GM20000 (cell line): ENCODE measurements at places on chromosomes 5 and 9.

GRCh38 chr5:165786073-165786472, 2280.7 kb downstream of the MAT2B start:
- no peak for DNase-seq

GRCh38 chr9:90029996-90030395, 425.2 kb downstream of the GADD45G start:
- DNase-seq: no peak

DNA sequence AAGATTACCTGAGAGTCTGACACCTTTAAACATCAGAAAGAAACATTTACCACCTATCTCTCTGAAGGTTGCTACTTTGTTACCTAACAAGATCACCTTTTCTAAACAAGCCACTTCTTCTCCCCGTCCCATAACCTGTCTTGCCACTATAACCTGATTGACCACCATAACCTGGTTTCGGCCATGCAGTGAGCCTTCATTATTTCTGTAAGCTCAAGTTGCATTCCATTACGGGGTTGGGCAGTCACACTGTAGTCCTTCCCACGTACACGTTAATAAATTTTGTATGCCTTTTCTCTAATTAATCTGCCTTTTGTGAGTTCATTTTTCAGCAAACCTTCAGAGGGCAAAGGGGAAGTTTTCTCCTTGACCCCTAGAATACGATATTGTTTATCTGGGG, 28.0 kb upstream of the CCNG1 start:
- no peak for DNase-seq

DNA sequence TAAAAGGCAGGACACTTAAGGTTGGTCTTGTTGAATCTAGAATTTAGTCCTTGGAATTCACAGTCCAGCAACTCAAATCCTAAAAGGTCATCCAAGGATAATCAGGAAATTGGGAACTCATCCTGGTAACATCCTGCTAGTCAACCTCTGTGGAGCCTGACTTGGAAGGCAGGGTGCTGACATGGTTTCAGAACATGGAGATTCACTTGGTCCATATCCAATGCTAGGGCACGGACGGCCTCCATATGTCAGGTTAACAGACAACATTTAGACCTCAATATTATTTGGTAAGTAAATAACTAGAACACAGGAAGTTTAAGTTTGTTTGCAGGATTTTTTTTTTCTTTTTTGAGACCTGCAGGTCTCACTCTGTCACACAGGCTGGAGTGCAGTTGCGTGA, 783 bp upstream of the DNAH5 start:
- no peak for DNase-seq

- DNase-seq: no peak
Measured at GRCh38 chr9:115415450-115415849, 297.5 kb upstream of the TNC start.

- no peak for DNase-seq
Measured at GRCh38 chr5:130868186-130868840, 296.7 kb downstream of the HINT1 start.

GRCh38 chr9:123998970-123999621, 12.5 kb upstream of the LHX2 start:
- peak; percentile 55 for DNase-seq

DNA sequence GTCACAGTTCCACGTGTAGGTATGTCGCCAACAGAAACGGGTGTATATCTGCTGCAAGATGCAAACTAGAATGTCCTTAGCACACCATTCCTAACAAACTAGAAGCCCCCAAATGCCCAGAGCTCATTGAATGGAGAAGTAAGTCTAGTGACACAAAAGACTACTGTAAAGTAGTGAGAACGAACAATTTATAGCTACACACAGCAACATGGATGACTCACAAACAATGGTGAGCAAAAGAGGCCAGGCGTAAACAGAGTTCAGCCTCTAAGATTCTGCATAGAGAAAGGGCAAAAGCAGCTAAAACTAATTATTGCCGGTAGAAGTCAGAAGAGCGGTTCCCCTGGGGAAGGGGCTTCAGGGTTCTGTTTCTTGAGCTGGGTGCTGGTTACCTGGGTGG, 74.7 kb downstream of the AMBP start:
- DNase-seq: no peak

DNA sequence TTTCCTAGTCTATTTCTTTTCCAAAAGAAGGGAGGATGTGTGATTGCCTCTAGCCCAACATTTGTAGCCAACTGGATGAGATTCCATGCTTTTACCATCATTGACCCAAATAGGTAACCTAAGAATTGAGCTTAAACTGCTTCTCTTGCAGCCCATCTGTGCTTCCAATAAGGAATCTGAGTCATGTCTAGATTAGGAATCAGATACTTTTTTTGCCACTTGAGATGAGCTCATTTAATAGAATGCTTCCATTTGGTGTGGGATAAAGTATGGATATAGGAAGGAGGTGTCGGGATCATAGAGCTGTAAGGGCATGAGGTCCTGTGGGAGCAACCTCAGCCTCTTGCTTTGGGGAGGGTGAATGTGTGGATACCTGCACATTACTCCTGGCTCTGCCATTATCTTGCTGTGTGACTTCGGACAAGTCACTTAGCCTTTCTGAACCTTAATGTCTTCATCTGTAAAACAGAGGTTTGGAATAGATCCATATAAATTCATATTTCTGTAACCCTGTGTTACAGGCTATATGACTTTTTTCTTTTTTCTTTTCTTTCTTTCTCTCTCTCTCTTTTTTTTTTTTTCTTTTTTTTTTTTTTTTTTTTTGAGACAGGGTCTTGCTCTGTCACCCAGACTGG, 56.2 kb downstream of the MAP1B start:
- no peak for DNase-seq

DNA sequence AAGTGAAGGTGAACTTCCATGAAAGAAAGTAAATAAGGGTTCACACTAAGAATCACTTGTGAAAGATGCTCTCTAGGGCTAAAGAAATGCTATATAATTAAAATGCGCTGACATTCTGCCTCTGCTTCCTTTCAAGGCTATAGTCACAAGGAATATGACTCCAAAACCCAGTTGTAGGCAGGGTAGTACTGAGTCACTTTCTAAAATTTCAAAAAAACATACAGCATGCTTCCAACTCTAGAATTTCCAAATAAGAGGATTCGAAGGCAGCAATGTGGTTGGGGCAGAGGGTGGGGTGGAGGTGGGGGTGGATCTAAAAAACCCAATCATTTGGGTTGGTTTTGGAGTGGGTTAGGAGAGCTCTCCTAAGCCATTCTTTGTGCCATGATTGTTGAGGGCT, 84.6 kb downstream of the HMHB1 start:
- no peak for DNase-seq

DNA sequence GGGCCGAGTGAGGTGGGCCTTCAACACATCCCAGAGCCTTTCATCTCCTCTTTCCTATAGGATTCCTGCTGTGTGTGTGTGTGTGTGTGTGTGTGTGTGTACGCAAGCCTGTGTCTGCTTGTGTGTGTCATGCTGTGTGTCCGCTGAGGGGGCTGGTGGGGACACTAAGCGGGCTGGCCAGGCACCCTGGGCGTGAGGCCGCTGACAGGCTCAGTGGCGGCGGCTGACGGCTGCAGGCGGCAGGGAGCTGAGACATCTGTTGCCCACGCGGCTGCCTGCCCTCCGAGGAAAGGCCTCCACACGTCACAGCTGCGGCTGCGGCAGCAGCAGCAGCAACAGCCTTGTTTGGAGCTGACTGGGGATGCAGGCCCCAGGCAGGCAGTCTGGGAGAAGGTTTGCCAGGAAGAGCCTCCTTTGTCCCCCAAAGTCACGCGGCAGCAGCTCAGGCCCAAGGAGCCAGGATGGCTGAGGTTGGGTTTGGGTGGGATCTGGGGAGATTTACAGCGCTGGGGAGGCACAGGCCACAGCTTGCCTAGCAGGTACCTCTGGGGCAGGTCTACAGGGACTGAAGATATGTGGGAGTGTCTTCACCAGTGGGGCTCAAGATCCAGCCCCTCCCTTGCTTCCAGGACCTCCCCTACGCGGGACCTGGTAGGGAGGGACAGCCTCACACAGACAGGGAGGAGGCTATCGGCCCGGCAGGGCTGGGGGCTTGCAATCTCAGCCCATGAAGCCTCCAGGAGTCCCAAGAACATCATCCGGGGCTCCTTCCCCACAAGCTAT, 1.8 kb downstream of the PDLIM4 start:
- DNase-seq: peak; percentile 8

GRCh38 chr5:78626009-78626571, 22.5 kb downstream of the LHFPL2 start:
- no peak for DNase-seq

DNA sequence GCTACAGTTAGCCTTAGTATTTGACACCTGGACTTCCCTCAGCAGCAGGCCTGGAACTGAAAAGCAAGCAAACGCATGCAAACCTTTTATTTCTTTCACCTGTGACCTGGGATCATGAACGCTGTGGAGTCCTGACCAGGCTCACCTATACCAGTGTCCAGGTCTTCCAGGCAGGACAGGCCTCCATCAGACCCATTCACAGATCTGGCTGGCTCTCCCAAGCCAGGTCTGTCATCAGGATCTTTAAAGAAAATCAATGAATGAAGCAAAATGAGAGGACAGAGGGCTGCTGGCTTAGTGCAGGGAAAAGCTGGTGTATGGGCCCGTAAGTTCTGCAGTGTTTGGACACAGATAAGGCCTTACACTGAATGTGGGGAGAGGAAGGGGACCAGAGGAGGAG, 96.3 kb upstream of the CPEB4 start:
- DNase-seq: no peak

DNA sequence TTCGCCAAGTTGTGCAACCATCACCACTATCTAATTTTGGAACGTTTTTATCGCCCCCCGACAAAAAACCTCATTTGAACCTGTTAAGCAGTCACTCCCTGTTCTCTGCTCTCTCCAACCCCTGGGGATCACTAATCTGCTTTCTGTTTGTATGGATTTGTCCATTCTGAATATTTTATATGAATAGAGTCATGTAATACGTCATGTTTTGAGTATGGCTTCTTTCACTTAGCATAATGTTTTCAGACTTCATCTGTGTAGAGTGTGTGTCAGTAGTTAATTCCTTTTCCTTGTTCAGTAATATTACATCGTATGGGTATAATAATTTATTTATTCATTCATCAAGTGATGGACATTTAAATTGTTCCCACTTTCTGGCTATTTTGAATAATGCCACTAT, 232.2 kb downstream of the SMARCA2 start:
- no peak for DNase-seq

GRCh38 chr9:4828761-4829160, 36.0 kb downstream of the RCL1 start:
- no peak for DNase-seq

DNA sequence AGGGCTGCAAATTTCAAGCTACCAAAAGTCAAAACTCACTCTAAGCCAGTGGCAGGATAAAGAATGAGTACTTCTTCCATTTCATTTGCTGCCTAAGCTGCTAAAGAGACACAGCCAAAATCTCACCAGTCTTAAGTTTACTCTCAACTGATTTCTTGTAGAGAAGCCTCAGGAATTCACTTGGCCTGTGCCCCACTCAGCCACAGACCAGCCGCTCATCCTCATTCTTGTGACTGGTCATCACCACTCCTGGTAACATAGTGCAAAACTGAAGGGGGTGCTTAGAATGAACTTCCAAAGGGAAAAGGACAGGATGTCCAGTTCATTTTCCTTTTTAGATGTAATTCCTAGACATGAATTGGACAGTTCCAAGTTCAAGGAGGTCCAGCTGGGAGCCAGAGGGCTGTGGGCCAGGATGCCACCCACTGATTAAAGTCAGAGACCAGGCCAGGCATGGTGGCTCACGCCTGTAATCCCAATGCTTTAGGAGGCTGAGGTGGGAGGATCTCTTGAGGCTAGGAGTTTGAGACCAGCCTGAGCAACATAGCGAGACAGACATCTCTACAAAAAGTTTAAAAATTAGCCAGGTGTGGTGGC, 72.7 kb upstream of the RANBP3L start:
- DNase-seq: no peak

- DNase-seq: no peak
Measured at GRCh38 chr5:140367256-140368013, 7.4 kb downstream of the SLC4A9 start.

DNA sequence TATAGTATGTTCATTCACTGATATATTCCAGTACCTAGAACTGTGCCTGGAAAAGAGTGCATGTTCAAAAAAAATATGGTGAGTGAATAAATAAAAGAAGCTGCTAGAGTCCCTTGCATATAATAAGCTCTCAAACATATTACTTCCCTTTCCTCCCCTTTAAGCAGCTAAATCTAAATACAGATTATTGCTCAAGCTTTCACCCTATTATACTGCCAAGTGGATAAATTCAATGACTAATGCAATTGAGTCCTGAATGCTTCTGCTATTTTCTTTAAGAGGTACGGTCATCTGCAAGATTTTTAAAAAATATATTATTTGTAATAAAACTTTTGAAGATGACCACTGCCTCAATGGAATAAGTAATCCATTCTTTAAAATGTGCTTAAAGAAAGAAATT, 248.4 kb downstream of the PLK2 start:
- DNase-seq: no peak

DNA sequence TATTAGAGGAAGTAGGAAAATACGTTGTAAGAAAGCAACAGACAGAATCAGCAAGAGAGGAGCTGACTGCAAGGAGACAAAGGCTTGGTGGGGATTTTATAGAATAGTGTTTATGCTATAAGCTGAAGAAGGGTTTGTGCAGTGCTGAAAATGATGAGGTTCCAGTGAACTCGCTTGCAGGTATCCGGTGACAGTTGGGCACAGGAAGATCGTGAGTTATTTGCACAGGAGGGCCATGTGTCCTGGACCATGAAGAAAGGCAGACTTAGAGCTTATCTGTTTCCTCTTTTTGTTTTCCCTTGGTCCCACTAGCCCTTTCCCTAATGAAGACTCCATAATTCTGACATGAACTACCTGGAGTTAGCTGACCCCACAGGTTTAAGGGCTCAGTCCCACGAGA, 61.4 kb downstream of the NXNL2 start:
- no peak for DNase-seq

DNA sequence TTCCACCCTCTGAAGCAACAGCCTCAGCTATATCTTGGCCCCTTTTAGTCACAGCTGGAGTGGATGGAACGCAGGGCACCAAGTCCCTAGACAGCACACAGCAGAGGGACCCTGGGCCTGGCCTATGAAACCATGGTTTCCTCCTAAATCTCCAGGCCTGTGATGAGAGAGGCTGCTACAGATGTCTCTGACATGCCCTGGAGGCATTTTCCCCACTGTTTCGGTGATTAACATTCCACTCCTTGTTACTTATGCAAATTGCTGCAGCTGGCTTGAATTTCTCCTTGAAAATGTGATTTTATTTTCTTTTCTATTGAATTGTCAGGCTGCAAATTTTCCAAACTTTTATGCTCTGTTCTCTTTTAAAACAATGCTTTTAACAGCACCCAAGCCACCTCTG, 384.8 kb downstream of the PRR16 start:
- DNase-seq: no peak

GRCh38 chr5:102539562-102539961, 40.8 kb upstream of the SLCO6A1 start:
- no peak for DNase-seq

DNA sequence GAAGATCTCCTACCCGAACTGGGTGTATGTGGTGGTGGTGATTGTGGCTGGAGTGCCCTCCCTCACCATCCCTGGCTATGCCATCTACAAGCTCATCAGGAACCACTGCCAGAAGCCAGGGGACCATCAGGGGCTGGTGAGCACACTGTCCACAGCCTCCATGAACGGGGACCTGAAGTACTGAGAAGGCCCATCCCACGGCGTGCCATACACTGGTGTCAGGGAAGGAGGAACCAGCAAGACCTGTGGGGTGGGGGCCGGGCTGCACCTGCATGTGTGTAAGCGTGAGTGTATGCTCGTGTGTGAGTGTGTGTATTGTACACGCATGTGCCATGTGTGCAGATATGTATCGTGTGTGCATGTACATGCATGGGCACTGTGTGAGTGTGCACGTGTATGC, 3.5 kb upstream of the SLC6A18 start:
- no peak for DNase-seq
